Progenitor cell of endocrine pancreas (in vitro differentiated cells): ENCODE measurements at places on chromosomes 7 and 10.

GRCh38 chr10:88458209-88458608 lies 124.9 kb downstream of the RNLS start:
- DNase-seq, result no peak

- no peak for DNase-seq
These were observed 561.9 kb upstream of the KCND2 start for GRCh38 chr7:119711104-119711503.

GRCh38 chr7:106282390-106282789 lies 2.4 kb downstream of the NAMPT start:
- no peak for DNase-seq

DNA sequence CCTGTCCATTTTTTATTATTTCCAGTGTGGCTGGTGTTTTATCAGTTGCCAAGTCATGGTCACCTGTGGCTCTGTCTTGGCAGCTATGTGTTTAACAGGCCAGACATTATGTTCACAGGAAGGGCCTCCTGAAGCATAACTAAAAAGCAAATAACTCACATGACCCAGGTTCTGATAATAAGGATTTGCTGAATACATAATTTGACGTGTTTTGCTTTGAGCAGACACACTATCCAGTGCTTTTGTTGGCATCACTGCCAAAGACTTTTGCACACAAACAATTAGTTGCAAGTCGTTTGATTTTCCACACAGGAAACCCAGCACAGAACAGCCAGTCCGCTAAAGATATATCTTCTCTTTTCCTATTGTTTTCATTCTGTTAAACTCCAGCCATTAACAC lies 173.6 kb downstream of the ARL4A start:
- no peak for DNase-seq

- DNase-seq, result no peak
These were observed 177.9 kb downstream of the SKAP2 start for GRCh38 chr7:26686448-26686981.
